CD4-positive, alpha-beta T cell treated with Interferon gamma for 1 hour (primary cell): ENCODE measurements at places on chromosomes 4 and X.
A peak's percentile ranks its signal among the peaks of the same experiment; 100 is the strongest.

DNA sequence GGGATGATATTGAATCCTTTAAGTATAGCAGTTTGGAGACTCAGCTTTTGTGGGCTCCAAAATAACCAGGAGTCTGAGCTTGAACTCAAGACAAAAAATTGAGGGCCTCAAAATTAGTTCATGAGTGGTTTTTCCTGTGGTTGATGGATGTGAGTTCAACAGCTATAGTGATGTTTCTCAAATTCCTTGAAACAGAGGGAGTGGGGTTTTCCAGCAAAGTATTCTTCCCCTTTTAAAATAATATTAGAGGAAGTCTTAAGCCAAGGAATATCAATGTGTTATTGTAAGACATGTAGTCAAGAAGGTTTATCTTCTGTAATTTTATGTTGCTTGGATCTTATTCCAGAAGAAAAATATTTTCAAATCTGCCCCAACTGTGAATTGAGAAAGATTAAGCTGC is 10.6 kb downstream of the OTC start:
- DNase-seq = no peak

DNA sequence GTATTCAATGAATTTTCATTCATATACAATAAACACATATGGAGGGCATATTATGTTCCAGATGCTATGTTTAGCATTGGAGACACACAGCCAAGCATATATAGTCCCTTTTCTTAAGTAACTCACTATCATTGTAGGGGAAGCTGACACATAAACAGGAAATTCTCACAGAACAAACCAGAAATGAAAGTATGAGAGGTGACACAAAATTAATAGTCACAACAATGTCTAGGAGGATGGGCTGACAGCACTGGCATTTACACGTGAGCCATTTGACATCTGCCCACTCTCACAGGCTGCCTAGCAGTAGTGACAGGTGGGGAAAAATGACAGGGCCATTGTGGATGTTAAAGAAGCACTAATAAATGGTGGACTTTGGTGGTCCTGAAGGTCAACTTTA is 2.6 kb upstream of the CNOT6L start:
- DNase-seq = peak; percentile 54

DNA sequence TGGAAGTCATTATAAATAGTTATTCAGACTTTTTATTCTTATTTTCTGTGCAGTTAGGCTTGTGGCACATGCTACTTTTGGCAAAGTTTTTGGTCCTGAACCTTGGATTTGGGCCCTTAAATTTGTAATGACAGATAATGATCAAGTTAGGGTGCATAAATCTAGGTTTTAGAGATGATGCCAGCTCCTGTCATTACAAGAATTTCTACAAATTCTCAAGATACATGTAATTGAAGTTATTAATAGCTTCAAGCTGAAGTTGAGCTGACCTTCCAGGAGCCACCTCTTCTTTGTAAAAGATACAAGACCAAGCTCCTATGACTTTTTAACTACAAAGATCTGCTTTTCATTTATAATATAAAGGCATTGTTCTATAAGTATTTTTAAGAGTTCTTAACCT is 255.6 kb upstream of the UGT8 start:
- no peak for DNase-seq

GRCh38 chr4:166128403-166128802 is 255.4 kb downstream of the TLL1 start:
- no peak for DNase-seq

GRCh38 chrX:40931921-40932320 is 153.3 kb upstream of the USP9X start:
- no peak for DNase-seq

GRCh38 chr4:170589597-170590191 is 499.9 kb upstream of the AADAT start:
- no peak for DNase-seq

DNA sequence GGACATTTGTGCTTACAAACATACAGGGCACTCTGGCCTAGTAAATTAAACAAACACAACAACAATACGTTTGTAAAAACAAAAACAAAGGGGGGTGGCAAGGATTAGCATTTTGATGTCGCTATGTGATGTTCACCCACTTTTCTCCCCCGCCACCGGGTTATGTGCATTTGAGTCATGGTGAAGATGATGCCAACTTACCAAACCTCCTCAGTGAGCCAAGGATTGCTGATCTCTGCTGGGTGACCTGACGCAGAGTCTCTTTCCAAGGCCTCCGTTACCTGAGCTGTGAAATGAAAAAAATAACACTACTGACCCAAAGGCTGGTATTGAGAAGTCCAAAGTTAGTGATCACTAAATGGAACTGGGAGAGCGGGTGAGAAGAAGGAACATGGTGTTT is 85.4 kb downstream of the RBM47 start:
- no peak for DNase-seq

DNA sequence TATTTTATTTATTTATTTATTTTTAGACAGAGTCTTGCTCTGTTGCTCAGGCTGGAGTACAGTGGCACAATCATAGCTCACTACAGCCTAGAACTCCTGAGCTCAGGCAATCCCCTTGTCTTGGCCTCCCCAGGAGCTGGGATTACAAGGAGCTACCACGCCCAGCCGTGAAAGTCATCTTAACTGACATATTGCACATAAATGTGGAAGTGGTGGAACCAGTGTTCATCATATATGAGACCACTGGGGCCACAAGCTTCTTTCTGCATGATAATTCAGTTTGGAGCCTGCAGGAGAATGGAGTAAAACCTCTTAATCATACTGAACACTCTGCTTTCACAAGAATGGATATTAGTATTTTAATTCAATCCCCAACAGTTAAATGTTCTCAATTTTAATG is 12.5 kb upstream of the CTSO start:
- no peak for DNase-seq

GRCh38 chr4:123306769-123307168 is 89.8 kb upstream of the SPRY1 start:
- no peak for DNase-seq

- no peak for DNase-seq
Measured at GRCh38 chrX:97405031-97405660, 521.4 kb downstream of the RPA4 start.

GRCh38 chrX:71320126-71320525 is 18.6 kb downstream of the ITGB1BP2 start:
- DNase-seq = no peak

- DNase-seq = no peak
Measured at GRCh38 chrX:100194082-100194775, 215.8 kb downstream of the PCDH19 start.

- no peak for DNase-seq
Measured at GRCh38 chr4:172683021-172683420, 485.6 kb upstream of the GALNT7 start.

DNA sequence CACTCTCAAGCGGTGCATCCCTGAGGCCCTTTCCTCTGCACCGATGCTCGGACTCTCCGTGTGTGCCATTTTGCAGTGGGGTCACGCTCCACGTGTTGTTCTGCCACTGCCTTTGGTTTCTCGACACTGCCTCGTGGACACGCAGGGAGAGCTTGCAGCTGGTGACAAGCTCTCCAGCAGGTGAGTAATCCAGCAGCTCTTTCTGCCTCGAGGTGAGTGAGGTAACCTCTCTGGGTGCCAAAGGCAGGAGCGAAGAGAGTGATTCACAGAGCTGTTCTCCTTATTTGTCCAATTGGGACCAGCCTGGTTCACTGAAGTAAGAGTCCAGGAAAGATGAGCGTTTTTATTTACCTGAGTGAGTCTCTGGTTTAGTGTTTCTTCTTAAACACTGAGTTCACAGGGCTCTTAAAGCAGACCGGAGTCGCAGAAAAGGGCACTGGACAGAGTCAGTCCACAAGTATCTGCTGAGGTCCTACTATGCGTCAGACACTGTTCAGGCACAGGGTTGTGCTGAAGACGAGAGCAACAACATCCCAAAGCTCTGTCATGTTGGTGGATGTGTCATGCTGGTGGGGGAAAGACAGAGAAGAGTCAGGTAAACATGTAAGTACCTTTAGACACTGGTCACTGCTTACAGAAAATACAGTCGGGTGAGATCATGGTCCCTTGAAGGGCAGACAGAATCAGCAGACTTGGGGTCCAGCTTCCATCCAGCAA is 61.8 kb downstream of the FHDC1 start:
- no peak for DNase-seq

- no peak for DNase-seq
Measured at GRCh38 chrX:23505531-23506303, 161.6 kb upstream of the PRDX4 start.

DNA sequence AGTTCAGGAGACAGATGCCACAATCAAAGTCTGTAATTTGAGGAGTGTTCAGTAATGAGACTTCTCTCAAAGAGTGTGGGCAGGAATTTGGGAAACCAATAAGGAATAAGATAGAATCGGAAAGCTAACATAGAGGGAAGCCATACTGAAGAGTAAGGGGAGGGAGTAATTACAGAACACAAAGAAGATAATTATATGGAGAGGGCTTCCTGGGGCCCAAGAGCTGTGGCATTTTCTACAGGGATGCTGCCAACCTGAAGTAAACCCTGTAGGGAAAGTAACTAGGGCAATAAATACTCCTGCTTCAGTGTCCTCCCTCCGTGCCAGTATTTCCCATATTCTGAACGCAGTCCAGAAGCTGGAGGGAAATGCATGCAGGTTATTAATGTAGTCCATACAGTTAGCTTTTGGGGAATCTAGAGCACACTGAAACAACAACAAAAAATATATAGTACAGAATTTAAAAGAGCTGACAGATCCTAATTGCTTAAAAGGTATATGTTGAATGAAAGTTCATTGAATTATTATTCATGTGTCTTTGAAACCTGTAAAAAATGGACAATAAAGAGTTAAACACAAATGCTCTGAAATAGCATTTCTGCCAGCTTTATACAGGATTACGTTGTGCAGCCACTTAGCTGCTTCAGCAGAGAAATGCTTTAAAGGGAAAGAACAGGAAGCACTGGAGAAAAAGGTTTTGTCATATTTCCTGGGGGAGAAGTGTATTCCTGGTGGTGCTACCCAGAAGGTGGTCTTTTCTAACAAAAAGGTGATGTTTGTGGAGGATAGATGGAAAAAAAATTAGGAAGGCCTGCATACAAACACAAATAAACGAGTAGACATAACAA is 48.0 kb downstream of the CXXC4 start:
- no peak for DNase-seq

DNA sequence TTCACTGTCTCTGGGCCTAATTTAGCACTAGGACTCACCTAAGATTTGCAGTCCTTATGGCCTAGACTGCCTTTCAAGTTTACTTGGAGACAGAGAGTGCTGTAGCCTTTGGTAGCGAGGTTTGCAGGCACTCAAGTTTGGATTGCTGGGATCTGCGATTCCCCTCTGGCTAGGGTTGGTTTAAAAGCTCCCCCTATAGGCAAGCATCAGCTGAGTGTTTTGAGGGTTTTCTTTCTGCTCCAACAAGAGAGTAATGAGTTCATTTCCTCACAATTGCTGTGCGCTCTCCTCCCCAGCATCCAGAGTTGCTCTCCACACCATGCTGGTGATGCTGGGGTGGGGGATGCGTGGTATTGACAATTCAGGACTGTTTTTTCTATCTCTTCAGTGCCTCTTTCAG is 206.9 kb downstream of the GLUD2 start:
- no peak for DNase-seq

- DNase-seq = no peak
Measured at GRCh38 chr4:986428-986878, 391 bp upstream of the IDUA start.

- peak; percentile 51 for DNase-seq
Measured at GRCh38 chr4:6134612-6135220, 65.6 kb downstream of the JAKMIP1 start.

DNA sequence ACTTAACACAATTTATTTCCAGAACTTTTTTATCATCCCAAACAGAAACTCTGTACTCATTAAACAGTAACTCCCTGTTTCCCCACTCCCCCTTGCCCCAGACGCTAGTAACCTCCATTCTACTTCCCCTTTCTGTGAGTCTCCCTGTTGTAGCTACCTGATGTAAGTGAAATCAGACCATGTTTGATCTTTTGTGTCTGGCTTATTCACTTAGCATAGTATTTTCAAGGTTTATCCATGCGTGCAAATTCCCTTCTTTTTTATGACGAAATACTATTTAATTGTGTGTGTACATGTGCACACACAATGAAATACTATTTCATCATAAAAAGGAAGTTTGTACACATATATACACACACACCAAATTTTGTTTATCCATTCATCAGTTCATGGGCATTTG is 5.2 kb downstream of the PKD2 start:
- peak; percentile 10 for DNase-seq

DNA sequence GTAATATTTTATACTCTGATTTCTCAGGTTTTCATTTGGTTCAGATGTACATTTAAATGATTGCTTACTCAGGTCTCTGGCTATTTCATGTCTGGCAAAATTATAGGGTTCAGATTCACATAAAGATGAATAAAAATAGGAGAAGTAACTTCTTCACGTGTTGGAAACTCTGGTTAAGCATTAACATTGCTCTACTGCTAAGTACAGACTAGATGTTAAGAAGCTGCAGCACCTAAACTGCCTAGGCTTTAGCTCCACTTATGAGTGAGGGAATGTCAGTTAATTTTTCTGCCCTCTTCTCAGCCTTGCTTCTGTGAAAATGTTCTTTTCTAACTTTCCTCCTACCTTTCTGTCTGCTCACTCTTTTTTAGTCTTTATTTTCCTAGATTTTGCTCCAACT is 361.2 kb downstream of the ARAP2 start:
- no peak for DNase-seq

DNA sequence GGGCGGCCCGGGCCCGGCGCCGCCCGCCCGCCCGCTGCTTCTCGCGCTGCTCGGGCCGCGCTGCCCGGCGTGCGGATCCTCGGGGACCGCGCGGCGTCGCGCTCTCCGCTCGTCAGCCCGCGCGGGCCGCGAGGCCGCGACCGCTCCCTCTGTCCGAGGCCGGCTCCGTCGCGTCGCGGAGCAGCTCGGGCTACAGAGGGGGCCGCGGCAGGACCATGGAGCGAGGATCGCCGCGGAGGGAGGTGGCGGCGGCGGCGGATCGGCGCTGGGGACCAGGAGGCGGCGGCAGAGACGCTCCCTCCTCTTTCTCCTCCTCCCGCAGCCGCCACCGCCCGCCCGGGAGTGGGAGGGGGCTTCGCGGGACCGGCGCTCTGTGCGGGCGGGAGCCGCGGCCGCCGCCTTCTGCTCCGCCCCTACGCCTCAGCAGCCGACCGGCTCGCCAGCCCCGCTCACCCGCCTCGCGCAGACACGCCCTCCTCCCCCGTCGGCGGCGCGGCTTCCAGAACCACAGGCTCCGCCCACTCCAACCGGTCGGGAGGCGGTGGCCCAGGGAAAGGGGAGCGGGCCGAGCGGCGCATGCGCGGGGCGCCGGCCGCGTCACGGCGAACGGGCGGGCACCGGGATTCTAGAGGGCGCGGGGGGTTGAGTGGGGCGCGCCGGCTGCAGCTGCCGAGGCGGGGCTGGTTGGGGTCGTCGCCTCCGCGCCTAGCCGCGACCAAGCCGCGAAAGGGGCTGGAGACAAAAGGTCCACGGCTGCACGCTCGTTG is at the start of gene CASK:
CASK (minus strand) TSS at position 344 of the 767 bp plus-strand sequence. CDS start 566 bp downstream, outside the sequence.
- DNase-seq = peak; percentile 93

- no peak for DNase-seq
Measured at GRCh38 chrX:69150281-69150960, 14.8 kb downstream of the PJA1 start.

DNA sequence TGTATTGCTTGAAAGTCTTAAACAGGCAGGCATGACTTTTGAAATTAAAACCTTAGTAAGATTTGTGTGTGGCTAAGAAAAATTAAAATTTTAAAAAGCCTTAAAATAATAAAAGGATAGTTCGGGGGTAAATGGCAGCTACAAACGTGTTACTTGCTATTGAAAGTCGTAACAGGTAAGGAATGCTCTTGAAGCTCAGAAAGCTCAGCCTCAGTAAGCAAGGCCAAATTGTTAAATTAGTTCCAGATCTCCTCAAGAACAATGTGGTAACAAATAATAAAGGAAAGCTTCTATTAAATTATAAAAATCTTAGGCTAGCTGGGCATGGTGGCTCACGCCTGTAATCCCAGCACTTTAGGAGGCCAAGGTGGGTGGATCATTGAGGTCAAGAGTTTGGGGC is 25.5 kb downstream of the PRMT9 start:
- no peak for DNase-seq
